ENCODE measurements at places on chromosomes 12 and 14.

- no peak for DNase-seq
Measured at GRCh38 chr12:13116259-13116658, 12.8 kb upstream of the GSG1 start.

GRCh38 chr14:20802341-20803084 lies at the start of gene RNASE1:
TSS of gene RNASE1 (minus strand) at chr14:20802844. CDS start at chr14:20802068, 776 bp downstream.
- DNase-seq: no peak

DNA sequence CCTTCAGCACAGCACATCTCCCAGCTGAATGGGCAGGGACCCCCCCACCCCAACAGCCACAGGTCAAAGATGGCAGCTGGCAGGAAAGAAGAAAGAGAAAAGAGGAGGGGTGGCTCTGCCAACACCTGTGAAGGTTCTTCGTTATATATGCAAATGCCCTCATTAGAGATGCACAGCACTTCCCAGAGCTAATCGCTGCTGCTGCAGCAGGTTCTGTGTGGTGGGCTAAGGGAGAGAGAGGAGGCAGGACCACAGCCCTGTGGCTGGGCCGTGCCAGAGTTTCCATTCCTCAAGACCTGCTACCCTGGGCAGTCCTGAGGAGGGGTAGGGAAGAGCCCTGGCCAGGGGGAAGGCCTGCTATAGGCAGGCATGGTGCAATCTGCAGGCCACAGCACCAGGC lies 28.7 kb downstream of the SMUG1 start:
- DNase-seq: no peak

GRCh38 chr12:132426349-132427173 lies 63.4 kb upstream of the FBRSL1 start:
- no peak for DNase-seq

DNA sequence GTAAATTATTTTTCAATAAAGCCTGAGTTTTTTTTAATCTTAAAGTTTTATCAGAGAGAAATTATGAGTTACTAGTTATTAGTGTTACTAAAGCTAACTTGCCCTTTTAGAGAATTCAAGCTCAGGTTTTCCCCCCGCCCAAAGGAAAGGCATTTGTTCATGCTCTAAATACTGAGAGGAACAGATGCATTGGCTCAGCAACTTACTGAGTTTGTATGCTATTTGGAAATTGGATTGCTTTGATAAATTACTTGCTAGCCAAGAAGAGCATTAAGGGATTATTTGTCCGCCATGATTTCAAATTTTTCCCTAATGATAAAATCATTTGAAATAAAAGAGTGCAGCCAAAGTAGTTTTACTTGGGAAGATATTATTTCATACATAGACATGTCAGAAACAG lies 149.4 kb downstream of the METTL25 start:
- no peak for DNase-seq

DNA sequence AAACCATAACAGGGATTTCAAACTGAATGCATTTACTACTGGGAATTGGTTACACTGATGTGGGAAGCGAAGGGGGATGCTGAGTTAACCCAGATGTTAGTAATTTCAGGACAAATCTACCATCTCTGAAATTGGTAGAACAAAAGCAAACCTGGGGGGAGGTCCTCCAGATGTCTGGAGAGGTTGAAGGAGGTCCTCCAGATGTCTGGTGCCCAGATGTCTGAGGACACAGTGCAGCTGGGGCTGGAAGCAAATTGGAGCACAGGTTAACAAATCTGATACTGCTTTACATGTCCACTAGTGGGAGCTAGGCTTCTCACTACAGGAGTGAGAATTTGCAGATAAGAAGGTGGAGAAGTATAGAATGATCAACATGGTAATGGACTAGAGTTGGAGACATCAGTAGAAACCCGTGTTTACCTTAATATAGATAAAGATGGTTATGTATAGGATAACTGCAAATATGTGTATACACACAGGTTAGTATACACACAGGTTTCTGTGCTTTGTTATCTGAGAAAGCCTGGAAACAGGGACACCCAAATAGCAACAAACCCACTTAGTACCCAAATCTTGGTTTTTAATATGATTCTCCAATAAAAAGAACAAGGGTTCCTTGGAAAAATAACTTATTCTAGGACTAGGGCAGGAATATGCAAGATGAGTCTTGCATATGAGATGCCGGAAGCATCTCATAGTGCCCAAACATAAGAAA lies 162.5 kb downstream of the C12orf50 start:
- DNase-seq: no peak

GRCh38 chr14:92493024-92493423 lies 20.6 kb upstream of the RIN3 start:
- no peak for DNase-seq

DNA sequence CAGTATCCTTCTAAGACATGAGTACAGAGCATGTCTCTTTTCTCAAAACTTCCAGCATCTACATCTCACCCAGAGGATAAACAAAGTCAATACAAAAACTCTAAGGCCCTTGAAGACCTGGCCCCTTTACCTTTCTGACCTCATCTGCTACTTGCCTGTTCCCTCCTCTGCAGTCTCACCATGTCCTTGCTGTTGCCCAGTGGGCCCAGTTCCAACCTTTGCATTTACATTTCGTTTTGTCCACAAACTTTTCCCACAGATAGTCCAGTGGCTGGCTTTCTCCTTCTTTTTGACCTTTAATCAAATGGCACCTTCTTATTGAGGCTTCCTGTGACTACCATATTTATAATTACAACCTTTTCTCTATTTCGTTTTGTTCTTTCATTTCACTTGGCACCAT lies 1.6 kb downstream of the IRAK4 start:
- no peak for DNase-seq

DNA sequence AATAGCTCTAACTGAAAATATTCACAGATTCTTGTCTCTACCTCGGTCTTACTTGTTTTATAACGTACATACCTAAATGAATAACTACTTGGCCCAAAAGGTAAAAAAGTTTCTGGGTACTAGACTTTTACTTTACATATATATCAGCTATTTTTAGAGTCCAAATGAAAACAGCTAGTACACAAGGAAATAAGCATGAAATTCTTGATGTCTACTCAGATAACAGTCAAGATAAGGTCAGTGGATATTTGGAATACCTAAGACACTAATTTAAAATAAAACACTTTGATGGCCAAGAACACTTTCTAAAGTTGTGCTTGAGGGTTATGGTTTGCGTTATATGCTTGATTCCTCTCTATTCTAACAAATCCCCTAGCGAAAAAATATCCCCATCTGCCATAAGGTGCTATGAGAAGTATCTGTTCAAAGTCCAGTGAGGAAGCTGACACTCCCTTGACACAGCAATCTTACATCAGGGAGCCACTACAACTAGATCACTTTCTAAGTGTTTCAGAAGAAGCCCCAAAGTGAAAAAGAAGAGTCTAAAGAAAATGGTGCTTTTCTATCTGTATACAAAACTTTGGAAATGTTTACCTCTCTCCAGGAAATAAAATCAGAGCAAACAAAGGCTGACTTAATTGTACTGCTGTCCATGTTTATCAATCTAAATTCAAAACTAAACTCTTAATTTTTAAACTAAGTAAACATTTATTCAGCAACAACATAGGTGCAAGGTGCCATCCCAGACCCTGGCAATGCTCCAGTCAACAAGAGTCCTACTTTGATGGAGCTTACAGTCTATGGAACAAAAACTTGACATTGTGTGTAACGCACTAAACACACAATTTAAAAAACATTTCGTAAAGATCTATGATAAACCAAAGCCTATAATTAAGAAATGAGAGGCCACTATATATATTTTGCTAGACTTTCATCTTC lies 11.7 kb downstream of the PTPN21 start:
- no peak for DNase-seq

DNA sequence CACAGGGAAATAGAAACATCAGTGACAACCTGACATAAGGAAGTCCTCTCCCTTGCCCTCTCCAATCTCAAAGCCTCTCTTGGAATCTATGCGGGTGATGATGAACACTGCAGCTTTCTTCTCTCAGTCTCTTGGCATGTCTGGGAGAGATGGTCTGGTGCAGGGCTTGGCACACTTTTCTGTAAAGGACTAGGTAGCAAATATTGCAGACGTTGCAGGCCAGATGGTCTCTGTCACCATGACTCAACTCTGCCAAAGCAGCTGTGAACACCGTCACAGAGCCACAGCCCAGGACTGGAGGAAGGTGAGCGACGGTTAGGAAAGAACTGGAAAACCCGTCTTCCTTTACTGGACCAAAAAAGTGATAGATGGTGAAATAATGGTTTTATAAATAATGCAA lies 591.0 kb upstream of the TMEM132C start:
- DNase-seq: no peak

DNA sequence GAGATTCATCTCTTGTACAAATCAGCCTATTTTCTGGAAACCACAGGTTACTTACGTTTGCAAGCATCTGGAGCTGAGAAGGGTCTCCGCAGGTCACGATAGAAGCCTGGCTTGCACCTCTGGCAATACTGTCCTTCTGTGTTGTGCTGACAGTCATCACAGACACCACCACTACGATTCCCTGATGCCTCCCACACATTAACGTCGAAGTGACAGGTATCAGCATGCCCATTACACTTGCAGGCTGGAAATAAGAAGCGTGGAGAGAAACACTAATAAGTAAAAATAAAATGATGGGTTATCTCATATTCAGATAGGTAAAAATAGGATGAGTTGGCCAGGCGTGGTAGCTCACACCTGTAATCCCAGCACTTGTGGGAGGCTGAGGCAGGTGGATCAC lies 80.2 kb downstream of the NTN4 start:
- DNase-seq: no peak

GRCh38 chr12:115118177-115118724 lies 434.3 kb upstream of the TBX3 start:
- DNase-seq: no peak

- DNase-seq: no peak
Measured at GRCh38 chr12:85564786-85565185, 271.4 kb downstream of the RASSF9 start.

DNA sequence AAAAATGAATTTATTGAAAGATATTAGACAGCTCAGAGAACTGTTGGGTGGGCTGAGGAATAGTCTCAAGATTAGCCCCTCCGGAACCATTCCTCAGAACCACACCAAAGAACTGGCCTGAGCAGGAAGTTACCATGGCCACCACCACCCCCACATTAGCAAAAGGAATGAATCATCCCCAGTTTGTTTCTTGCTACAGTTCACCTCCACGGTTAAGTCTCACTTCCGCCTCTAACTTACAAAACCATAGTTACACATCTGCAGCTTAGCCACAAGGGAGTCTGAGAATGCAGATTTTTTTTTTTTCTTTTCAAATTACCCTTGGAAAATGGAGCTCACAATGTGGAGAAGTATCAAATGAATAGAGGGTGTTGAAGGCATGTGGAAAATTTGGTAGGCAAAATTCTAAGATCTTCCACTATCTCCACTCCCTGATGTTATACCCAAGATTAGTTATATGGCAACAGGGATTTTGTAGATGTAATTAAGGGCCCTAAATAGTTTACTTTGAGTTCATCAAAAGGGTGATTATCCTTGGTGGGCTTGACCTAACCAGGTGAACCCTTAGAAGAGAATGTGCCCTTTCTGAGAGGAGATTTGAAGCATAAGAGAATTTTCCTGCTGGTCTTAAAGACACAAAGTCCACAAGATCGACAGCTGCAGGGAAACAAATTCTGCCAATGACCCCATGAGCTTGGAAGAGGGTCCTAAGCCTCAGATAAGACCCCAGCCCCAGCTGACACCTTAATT lies 129.8 kb upstream of the KRR1 start:
- DNase-seq: peak; percentile 37

GRCh38 chr14:64762044-64763034 lies 58.1 kb downstream of the PLEKHG3 start:
- DNase-seq: no peak

DNA sequence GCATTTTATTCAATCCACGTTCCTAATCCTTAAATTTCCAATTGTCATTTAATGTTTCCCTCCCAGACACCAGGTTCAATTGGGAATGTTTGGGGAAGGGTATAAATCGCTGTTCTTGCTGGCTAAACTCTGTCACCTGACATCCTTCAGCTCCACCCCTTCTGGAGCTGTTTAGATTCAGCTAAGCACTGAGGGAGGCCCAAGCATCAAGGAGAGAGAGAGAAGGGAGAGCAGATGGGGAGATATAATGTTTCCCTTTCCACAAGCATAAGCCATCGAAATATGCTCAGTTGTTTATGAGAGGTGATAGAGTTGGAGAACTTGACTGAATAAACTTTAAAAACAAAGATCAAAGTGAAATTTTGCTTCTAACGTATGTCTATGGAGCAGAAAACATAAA lies 1.8 kb downstream of the ABCC9 start:
- DNase-seq: no peak

DNA sequence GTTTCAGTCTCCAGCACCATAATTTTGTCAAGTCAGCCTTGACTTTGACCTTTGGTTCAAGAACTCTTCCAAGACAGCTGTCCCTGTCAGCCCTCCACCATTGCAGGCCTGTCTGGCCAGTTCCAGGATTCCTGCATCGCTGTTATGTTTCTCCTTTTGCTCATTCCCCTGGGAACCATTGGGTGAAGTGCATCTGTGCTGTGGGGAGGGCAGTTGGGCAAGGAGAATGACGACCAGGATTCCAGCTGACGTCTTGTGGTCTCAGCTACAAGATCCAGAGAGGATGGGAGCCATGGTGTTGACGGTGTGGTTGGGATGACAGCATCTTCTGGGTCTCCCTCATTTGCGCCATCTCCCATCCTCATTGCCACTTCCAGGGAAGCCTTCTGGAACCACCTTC lies 45.9 kb upstream of the SLC24A4 start:
- no peak for DNase-seq

DNA sequence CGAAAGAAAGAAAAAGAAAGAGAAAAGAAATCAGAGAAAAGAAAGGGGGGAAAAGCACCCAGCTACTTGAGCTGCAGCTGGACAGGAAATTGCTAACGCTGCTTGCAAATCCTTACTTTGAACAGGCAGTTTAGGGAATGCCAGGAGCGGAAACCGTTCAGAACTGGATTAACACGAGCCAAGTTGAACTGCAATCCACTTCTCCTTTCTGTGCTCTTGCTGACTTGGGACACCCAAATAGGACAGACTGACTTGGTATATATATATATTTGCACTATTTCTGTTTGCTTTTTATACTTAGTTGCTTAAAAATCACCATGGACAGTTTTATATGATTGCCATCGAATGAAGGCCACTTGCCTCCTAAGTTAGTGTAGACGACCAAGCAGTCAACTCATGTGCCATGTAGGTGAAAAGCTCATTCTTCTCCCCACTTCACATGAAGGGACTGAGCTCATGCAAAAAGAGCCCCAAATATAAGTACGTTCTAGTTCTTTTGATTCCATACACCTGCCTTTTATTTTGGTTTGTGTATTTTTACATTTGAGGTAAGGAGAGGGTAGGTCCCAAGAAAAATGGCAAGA lies 5.5 kb downstream of the DUSP6 start:
- no peak for DNase-seq

- no peak for DNase-seq
Measured at GRCh38 chr12:77850698-77851097, 20.0 kb downstream of the NAV3 start.
